ENCODE measurements at places on chromosomes 1 and 21. TPM values are rescaled to one million over a fixed set of nuclear protein-coding genes. Genes with fewer than 3 reads are reported as not detected.

TMEM81 gene
- total RNA-seq = 2.2 TPM

GRCh38 chr1:100869996-100870395, 24.6 kb downstream of the EXTL2 start:
- DNase-seq = no peak

- no peak for DNase-seq
Measured at GRCh38 chr1:185674201-185674600, 60.0 kb upstream of the HMCN1 start.

GRCh38 chr1:244381878-244382565, 69.7 kb downstream of the ADSS2 start:
- DNase-seq = no peak

TSTD1 gene
- 99.0 TPM for total RNA-seq

RAB7B gene
- 19.3 TPM for total RNA-seq

DNA sequence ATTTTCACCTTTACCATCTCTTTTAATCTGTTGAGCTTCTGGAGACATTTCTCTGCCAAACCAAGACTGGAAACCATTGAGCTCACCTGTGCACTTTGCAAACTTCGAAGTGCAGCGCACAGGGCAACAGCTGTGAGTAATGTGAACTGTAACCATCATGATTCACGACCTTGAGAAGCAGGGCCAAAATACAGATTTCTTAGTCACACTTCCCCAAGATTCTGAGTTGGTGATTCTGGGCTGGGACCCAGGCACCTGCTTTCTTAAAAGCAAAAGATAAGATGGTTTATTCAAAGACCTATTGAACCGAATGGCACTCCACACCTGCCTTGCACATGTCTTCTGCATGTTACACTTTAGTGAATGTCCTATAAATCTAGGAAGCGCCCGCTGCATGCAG, 10.2 kb downstream of the AGTRAP start:
- DNase-seq = no peak

GRCh38 chr1:29711582-29712283, 475.4 kb downstream of the PTPRU start:
- DNase-seq = no peak

- DNase-seq = no peak
Measured at GRCh38 chr1:227587968-227588367, 24.6 kb downstream of the ZNF678 start.

DNA sequence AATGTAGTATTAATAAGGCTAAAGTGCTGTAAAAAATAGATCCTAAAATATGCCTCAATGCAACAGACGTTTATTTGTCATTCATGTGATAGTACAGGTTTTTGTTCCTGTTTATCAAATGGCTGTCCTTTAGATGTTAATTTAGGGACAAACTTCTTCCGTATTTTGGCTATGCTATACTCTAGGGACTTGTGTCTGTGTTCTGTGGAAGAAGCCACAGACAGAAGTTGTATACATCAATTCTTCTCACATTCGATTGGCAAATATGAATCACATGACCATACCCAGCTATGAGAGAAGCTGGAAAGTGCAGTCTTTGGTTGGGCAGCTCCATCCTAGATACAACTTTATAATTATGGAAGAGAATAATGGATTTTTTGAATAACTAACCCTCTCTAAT, 232.7 kb upstream of the SNX7 start:
- DNase-seq = no peak

GRCh38 chr1:230069796-230070195, 2.8 kb downstream of the GALNT2 start:
- no peak for DNase-seq

GRCh38 chr1:77434967-77435366, 153.1 kb downstream of the AK5 start:
- no peak for DNase-seq

GRCh38 chr1:231116738-231117137, 45.1 kb upstream of the TRIM67 start:
- no peak for DNase-seq

DNA sequence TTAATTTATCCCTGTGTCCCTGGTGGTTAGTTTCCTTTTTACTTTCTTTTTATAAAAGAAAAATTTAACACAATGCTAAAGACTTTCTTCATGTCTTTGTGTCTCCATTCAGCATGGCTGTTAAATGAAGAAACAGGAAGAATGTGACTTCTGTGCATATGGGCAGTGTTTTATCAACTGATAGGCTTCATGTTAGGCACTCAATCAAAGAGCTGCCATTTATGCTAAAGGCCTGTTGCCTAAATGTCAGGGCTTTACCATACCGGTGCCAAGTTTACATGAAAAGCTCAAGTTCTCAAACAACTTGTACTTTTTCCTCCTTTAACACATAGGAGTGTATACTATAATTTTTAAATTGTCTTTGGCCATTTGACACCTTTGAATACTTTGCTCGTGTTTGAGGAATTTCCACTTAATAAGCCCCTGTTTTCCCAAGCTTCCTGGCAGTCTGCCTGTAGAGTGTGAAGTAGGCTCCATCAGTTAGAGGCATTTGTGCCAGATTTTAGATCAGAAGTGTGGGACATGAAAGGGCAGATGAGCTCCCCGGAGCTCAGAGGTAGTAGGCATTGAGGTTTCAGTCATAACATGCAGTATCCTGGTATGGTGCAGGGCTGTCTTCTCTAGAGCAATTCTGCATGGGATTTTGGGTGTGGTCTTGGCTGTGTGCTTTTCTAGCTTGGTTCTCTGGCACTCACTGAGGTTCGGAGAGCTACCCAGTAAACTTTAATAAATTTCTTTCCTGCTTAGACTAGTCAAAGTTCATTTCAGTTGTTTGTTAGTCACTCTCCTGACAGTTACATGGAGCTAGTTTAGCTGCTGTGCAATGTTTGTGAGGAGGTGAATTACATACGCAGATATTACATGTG, 119.0 kb downstream of the LEPR start:
- no peak for DNase-seq

- no peak for DNase-seq
Measured at GRCh38 chr1:17355898-17356297, 16.1 kb upstream of the PADI6 start.

DNA sequence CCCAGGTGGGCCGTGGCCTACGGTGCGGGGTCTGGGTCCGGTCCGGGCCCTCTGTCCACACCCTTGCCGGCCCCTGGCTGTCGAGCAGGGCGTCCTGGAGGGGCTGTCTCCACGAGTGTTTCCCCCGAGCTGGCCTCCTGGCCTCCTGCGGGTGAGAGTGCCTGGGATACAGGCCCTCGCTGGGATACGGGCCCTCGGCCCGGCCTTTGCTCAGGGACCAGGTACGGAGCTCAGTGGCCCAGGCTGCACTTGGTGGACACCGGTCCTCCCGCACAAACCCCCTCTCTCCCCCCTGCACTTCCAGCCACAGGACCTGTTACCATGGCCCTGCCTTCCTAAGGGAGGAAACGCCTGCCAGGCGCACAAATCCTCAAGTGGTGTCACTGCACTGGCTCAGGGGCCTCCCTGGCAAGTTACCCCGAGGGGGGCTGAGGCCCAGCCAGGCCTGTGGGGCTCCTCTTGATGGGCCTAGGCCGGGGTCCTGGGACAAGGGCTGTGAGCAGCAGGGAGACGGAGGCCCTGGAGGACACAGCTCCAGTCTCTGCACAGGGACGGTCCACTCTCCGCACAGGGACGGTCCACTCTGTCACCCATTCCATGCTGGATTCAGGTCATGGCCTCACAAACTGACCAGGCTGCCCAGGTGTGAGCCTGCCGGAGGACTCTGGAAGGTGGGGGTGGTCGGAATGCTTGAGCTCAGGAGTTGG, 18.2 kb upstream of the RNF223 start:
- no peak for DNase-seq

DNA sequence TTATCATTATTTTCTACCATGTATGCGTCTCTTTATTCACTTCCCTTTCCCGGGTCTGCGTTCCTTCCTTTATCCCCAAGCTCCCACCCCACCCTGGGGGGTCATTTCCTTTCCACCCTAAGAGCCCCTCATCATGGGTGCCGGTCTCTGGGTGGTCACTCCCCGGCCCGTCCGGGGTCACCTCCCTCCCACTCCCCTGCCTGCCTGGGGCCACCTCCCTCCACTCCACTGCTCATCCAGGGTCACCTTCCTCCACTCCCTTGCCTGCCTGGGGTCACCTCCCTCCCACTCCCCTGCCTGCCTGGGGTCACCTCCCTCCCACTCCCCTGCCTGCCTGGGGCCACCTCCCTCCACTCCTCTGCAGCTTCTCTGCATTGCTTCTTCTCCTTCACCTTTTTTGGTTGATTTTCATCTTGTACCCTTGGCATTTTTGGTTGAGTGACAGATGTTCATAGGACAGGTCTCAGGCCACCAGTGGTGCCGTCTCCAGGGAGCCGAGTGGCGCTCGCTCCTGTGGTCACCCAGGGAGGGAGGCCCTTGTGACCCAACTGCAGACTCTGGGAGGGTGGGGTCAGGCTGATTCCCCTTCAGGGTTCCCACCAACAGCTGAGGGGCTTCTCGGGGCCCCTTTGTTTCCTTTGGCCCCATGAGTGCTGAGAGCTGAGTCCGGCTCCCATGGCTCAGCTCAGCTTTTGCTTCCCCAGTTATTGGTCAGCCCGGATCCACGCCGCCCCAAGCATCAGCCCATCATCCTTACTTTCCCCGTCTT, 48.6 kb upstream of the PCBP3 start:
- DNase-seq = no peak

DNA sequence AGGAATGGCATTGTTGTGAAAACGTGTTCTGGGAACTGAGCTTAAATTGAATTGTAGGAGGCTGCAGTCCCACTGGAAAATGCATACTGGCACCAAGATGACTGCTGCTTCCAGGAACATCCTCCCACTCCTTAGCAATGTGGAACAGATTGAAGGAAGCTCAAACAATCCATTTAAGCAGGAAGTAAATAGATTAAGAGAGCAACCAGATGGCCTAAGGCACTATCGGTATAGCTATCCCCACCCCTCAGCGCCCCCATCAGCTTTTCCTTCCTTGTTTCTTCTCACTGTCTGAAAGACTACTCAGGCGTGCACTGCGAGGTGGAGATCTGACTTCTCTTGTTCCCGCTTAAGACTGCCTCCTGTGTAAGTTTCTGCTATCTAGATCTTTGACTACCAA, 4.0 kb upstream of the IFI16 start:
- DNase-seq = no peak

- DNase-seq = no peak
Measured at GRCh38 chr1:62810420-62811274, 26.7 kb downstream of the ATG4C start.

DNA sequence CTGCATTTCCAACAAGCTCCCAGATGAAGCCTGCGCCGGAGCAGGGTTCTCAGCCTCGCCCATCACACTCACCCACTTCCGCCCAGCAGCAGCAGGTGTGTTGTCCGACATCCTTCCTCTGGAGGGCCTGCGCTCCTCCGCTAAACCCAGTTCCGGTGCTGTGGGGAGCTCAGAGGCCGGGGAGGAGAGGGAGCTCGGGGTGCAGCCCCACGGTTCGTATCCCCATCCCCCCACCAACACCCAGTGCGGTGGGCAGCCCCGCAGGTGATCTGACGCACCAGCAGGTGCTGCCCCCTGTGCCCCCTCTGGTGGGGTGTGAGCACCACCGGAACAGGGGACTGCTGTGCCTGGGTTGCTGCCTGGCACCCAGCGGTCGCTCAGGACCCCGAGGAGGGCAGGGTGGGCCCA, 3.4 kb upstream of the PEX10 start:
- DNase-seq = no peak

- no peak for DNase-seq
Measured at GRCh38 chr1:3444736-3445135, 9.7 kb upstream of the ARHGEF16 start.

LCA5L gene
- 0.44 TPM for total RNA-seq

- DNase-seq = no peak
Measured at GRCh38 chr1:67700220-67700619, 15.2 kb downstream of the GADD45A start.

TNFAIP8L2 gene
- total RNA-seq = not detected

SPRR5 gene
- total RNA-seq = 1.3 TPM

- DNase-seq = no peak
Measured at GRCh38 chr21:34807146-34807880, 138.5 kb downstream of the CLIC6 start.

DNA sequence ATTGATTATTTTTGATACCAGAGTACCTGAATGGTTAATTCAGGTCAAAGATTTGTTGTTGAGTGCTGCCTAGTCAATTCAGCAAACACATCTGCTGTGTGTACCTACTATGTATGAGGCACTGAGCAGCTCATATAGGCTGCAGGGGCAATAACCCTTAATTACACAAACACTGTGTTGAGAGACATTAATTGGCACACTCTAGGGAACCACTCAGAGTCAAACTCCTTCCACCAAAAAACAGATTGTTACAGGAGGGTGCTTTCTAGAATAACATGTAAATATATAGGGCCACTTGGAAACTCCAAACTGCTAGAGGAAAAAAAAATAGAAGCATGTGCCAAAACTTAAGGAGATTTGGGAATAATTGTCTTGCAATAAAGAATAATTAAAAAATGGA, 31.3 kb downstream of the UBE2U start:
- DNase-seq = no peak

DNA sequence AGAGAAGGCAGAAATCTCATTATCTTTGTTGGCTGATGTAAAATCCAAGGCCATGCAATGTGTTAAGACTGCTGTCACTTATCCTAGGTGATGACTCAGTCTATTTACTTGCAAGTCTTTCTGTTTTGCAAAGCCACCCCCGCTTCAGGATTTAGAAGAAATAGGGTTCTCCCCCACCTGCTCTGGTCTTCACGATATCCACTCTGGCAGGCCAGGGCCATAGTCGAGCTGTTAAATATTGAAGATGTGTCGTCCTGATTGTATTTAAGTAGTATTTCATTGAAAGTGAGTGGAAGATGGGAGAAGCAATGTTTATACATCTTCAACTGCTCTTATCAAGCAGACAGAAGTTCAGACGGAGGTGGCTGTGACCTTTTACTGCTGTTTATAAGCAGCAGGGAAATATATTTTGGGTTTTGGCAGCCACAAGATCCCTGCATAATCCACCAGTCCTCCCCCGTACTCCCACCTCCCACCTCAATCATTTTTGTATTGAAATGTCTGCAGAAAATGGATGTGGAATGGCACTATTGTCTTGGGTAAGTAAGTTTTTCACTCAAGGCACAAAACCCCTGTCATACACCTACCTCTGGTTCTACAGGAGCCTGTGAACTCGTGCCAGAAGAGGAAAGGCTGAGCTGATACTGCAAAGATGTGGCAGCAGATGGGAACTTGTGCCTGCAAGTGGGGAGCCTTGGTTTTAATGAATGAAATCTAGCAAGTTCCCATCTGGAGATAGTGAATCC, 117.4 kb downstream of the MRPS6 start:
- no peak for DNase-seq

DNA sequence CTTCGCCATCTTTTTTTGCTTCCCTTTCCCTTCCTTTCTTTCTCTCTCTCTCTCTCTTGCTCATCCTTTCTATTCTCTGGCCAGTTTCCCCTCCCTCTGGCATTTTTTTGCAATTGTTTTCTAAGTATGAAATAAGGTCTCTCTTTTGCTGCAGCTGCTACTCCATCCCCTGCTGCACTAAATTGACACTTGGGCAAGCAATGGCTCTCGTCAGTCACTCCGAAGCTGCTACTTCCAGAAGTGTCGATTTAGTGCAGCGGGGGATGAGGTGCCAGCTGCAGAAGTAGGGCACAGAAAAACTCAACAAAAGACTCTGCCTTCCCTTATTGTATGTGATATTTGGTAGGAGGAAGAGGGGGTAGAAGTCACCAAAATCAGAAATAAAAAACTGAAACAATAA, 642.3 kb downstream of the RWDD3 start:
- DNase-seq = no peak
